ENCODE measurements at places on chromosomes 7 and 10.

DNA sequence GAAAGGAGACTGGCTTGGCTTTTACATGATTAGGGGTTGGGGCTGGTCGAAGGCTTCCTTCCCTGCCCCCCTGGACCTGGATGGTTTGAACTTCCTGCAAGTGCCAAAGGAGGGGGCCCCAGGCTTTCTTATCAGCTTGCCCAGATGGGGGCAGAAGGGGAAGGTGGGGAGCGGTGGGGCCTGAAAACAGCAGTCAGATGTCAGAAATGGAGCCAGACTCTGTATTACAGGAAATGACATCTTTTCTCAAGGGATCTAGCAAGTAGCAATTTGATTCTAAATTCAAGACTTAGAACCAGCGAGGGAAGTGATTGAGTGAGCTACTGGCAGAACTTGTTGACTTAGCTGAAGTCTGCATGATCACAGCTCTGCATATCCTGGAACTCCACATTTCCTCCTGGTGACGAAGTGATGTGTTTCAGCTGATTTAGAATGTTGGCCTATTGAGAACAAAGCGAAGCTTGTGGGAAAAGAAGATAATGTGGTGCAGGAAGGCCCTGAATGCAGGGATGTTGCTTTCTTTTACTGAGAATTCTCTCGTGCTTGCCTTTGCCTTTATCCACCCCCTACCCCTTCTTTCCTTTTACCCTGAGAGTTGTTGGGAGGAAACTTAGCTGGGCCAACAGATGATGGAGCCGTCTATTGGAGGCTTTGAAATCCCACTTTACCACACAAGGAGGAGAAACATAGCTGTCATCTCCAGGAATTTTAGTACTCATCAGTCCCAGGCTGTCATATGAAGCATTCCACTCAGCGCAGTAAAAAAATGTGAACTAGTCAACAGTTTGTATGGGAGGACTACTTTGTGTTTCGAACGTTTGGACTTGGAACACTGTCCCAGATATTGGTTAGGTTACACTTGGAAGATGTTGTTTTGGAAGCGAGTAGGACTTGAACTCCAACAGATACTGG, 43.2 kb downstream of the CCNY start:
- no peak for DNase-seq

DNA sequence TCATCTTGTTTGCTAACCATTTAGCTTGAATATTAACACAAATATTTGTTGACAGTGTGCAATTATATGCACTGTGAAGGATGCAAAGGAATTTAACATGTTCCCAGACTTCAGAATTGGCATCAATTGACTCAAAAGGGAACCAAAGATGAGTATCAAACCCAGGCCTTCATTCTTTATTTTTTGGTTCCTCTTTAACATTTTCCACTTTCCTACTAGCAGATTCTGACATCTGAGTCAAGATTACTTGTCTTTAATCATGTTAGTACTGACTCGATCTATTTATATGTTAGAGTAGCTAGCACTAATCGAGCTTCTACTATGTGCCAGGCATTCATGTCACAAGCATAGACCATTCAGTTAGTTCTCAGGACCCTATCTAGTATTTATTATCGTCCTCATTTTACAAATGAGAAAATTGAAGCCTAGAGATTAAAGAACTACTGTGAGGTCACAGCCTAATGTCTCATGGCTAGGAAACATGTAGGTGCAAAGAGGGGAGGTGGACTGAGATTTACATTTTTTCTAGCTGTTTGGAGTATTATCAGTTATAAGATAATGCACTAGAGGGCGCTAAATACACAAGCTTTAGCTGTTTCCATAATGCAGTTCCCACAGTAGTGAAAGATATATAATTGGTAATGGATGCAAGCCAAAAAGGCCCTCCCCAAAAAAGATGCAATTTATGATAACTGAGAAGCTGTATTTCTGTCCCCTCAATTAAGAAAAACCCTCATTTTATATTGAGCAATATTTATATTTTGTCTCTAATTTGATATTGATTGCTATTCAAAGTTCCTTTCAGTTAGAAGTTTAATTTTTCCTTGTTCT, 32.9 kb upstream of the KMT2E start:
- no peak for DNase-seq

GRCh38 chr7:158361326-158361946, 226.2 kb downstream of the PTPRN2 start:
- no peak for DNase-seq

- DNase-seq: no peak
Measured at GRCh38 chr10:46298477-46299285, 11.9 kb downstream of the ANTXRL start.

DNA sequence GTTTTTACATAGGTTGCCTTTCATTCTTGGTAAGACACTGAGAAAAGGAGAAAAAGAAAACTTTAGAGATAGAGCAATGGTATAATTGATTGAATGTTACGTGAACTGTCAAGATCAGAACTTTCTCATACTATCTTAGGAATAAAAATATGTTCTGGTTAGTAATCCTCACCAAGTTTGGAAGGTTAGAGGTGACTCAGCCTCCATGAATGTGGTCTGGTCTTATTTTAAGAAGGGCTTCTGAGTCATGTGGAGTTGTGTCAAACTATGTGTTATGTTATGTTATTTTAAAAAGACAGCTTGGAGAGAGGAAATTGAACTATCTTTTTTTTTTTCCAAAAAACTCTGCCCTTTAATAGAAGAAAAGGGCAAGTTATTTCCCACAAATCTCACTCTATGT, 458.6 kb upstream of the KLF6 start:
- no peak for DNase-seq

DNA sequence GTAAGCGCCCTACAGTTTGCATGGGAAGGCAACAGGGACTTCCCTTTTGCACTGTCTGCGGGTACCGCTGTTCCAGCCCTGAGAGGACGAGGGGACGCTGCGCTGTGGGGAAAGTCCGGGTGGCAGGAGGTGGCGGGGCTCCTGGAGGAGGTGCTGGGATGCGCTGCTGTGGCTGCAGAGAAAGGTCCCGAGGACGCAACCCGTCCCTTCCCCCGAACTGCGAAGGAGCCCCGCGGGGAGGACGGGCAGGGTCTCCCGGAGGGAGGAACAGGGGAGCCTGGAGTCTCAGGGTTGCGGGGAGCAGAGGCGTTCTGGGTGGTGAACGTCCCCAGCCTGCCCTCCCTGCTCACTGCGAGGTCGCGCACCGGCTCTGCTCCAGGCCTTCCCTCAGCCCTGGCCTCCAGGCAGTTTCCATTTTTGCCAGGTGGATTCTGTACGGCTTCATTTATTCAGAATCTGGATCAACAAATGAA, 91.6 kb downstream of the CXCL12 start:
- no peak for DNase-seq

DNA sequence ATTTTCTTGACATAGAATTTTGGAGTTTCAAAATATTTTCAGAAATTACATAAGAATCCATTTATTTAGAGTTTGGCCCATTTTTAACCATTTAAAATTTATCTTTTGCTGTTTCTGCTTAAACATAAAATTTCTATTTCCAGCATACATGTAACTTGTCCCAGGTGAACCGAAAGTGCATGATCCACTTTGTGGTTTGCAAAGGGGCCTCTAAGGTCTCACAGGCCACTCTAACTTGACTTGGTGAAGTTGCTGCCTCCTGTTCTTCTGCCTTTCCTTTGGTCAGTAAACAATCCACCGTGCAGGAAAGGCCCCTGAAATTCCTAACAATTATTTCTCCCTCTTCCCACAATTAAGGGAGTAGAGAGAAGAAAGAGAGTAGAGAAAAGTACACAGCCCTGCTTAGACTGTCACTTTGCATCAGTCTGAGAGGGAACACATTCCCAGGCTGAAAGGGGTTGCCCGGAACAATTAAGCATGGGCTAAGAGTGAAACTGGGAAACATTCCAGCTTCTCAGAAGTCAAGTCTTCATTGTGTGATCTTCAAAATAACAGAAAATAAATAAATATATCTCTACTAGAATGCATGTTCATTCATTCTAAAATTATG, 79.5 kb upstream of the SEMA3A start:
- no peak for DNase-seq

- DNase-seq: no peak
Measured at GRCh38 chr10:89615824-89616223, 29.2 kb downstream of the PANK1 start.

DNA sequence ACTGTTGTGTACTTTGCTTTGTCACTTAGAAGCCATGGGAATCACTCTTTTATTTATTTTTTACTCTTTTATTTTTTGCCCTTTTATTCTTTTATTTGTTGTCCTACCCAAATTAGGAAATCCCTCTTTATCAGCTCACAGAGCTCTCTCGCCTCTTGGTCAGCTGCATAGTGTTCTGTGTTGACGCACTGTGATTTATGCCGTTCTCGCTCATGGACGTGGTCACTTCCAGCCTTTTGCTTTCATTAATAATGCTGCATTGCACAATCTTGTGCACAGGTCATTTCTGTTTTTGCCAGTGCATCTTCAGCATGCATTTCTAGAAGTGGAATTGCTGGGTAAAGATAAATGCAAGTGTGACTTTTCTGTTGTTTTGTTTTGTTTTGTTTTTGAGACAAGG, 42.3 kb downstream of the FBH1 start:
- no peak for DNase-seq

GRCh38 chr10:109996225-109996624, 11.6 kb upstream of the ADD3 start:
- no peak for DNase-seq

DNA sequence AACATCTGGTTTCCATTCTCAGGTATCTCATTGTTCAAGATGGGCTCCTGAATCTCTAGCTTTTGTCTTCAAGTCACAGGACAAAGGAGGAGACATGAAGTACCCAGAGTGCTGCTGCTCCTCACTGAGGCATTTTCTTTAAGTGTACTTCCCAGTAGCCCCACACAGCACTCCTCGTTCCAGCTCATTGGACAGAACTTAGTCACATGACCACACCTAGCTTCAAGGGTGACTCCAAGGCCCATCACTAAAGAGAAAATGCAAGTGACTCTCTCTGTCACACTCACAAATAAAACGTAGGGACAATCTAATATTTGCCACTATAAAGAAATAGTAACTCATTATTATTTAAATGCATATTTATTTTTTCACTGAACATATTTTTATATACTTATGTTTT, 58.3 kb upstream of the NEUROD6 start:
- no peak for DNase-seq

DNA sequence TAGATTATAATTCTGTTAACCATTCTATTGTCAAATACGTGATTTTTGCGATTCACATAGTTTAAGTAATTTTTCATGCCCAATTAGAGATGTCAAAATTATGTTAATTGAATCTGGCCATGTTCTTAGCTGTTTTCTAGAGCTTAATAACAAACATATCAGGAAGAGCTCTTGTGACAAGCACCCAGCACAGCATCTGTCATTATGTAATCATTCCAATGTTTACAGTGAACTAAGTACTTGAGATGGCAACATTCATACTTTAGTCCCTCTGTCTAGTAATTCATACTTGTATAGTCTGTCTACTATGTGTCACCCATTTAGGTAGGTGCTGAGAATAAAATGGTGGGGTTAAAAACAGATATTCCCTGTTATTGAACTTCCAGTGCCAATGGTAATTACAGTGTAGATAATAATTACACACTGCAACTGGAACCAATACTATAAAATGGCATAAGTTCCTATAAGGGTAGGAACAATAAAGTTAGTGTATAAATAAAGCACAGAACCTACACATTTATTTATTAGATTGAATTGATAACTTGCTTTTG, 55.2 kb downstream of the ZEB1 start:
- DNase-seq: no peak

DNA sequence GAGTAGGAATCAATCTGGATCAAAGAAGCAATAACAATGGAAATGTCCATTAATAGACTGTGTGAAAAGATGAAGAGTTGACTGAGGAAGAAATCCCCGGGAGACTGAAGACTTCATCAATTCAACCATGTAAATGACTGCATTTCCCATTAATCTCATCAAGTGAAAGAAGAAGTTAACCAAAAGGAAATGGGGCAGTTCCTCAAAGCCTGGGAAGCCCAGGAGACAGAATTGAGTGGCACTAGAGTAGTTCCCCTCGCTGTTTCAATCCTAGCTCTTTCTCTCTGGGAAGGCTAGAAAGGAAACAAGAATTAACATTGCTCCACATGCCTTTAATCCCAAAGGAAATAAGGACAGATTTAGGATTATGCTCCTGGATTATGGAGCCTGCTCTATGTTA, 4.8 kb upstream of the OR6V1 start:
- DNase-seq: no peak

DNA sequence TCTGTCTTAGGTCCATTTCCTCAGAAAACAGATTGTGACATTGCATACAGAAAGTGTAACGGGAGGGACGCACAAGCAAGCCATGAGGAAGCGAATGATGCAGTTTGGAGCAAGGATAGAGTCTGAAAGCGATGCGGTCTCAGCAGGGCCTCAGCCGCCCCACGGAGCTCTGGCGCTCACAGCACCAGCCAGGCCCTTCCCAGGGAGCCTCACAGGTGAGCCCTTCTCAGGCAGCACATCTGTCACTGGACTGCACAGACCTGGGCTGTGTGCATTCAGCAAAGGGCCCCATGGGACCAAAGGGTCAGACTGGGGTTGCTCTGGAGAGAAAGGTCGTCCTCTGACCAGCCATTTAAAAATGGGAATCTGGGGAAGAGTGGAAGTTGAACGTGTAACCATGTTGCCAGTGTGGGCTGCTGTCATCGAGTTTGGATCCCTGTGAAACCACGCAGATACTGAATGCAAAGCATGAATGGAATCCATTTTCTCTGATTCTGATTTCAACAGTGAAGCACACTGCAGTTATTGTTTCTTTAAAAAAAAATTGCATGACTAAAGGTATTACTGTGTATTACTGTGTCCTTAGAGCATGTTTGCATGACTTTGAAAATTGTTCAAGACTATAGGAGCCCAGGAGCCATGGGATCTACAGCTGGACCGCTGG, 350.0 kb upstream of the AKR1E2 start:
- no peak for DNase-seq

DNA sequence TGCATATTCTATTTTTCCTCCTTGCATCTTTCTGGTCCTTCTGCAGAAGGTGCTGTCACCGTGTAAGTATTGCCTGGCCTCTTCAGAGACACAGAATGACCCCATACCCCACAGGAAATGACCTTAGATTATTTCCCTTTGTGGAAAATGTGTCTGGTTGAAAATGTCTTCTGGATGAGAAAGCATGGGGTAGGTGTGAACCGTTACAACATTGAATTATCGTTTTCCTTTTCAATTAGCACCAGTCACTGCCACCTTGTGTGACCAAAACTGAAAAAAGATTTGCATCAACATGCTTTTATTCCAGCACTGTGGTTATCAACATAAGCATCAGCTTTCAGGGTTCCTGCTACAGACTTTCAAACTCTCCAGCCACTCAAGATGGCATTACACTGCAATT, 58.0 kb upstream of the CELF2 start:
- DNase-seq: no peak

DNA sequence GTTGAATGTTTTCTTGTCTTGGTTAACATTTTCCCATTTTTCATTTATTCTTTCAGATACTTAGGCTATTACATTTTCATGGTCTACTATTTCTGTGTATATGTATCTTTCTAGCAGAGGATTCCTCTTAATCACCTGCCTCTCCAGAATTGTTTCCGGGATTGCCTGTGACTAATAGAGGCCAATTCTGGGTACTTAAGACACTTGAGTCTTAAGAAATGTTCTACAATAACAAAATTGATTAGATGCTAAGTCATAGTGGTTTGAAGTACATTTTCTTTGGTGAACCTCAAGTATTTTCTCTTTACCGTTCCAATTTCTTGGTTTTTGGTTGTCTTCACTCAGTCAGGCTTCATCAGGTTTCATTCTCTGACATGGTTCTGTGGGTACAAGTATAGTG, 26.4 kb downstream of the BBS9 start:
- no peak for DNase-seq
